ENCODE measurements at places on chromosomes 5 and 9.

- DNase-seq = no peak
These were observed 486.2 kb downstream of the DMAC1 start for GRCh38 chr9:7313389-7313788.

- no peak for DNase-seq
These were observed 109.5 kb upstream of the CD180 start for GRCh38 chr5:67305913-67306710.

- DNase-seq = no peak
These were observed 37.4 kb upstream of the DAB2 start for GRCh38 chr5:39462211-39462610.

DNA sequence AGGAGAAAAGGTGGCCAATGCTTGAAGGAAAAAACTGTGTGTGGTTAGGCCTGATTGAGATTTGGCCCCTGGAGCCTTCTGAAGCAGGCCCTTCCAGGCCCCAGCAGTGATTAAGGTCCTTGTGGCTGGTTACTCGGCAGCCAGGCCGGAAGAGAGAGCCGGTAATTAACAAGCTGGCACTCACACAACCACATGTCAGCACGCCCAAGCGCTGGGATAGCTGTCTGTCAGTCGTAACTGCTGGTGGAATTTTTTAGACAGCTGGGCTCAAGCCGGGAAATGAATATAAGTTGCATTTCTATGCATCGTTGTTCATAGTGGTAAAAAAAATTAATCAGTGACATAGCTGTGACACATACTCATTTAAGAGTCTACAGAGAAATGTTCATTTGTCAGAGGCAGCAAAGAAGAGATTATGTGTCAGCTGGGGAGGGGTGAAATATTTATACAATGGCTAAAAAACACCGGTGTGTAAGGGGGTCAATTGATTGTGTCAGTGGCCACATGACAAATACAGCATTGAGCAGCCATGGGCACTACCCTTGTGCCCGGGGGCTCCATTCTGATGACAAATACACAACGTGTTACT, 13.7 kb upstream of the ARAP3 start:
- DNase-seq = no peak

GRCh38 chr9:98823666-98824334, 16.3 kb downstream of the GALNT12 start:
- no peak for DNase-seq

- DNase-seq = no peak
These were observed 23.3 kb downstream of the KCNMB1 start for GRCh38 chr5:170365831-170366230.
